ENCODE measurements at places on chromosomes 3 and 15.

- no peak for DNase-seq
Observed at GRCh38 chr15:22959321-22960101, 20.7 kb downstream of the CYFIP1 start.

DNA sequence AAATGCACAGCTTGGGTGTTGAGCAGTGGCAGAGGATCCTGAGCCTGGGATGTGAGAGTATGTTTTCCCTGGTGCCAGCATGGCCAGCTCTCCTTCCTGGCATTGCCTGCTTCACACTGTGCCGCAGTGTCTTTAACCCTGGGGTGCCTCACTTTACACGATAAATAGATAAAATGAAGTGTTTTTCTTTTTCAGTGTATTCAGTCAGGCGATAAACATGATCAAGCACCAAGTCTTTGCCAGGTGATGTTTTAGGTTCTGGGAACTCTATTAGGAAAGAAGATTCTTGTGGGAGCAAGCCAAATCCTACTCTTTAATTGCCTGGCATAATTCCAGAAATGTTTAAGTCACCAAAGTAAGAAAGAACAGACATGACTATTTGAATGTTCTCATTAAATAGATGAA is 14.0 kb downstream of the ABHD6 start:
- no peak for DNase-seq

DNA sequence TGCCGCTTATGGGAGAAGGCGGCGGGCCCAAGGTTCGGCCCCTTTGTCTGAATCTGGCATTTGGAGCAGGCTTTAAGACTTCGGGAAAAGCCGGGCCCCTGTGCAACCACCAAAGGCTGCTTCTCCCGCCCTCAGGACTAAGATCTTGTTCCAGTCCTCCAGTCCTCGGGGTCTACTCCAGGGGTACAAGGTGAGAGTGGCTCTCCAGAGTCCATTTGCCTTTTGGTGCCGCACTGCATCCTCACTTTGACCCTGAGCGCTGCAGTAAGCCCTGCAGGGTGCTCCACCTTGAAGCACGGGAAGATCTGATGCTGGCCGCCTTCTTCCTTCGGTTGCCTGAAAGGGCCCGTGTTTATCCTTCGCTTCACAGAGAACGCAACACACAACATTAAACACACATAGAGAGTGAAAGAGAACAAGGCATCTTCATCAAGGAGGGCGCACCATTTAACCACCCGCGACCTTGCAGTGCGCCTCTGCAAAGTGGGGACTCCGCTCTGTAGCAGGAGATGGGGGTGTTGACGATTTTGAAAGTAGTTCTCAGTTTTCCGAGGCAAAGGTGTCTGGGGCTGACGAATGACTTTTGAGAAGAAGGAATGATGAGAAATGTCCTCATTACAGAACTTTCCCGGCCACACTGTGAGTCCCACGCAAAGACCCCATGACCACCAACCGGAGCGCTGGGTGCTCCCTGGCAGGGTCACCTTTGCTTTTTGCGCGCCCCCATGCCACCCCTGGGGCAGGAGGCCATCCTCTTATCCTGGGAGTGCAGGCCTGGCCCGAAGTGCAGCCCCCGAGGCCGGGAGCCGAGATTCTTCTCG is 1.0 kb downstream of the PIGZ start:
- no peak for DNase-seq

DNA sequence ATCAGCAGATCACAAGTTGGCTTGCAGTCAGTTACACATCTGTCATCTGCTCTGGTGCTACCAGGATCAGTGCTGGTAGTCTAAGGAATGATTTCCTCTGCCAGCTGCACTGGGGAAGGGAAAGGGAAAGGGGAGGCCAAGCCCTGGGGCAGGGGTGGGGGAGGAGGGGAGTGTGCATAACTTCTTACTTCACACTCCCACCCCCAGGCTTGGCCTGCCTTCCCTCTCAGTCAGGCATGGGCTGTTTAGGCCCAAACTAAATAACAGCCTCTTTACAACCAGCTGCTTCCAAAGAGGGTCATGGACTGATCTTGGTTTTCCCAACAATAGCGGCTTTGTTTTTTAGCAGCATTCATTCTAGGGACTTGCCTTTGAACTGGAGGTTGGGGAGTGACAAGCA is 86.1 kb upstream of the PSMD6 start:
- no peak for DNase-seq

GRCh38 chr3:47578691-47579632 is at the start of gene CSPG5:
Gene CSPG5 (minus strand): TSS chr3:47578865. CDS start chr3:47578693, 172 bp downstream.
- DNase-seq, result no peak

DNA sequence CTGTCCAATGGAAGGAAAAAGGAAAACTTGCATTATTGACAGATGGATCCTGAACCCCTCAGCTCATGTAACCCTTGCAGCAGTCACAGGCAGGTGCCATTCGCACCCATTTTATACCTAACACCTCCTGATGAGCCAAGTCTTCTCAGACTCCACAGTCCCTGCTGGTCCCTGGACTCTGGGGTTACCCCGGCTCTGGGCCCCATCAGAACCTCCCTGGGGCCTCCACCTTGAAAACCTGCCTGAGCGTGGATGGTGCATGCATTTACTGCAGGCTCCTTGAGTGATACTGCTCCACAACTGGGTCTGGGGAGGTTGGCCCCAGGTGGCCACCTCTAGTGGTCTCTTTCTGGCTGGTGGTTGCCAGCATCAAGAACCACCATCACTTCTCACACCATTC is 15.9 kb upstream of the DOCK3 start:
- no peak for DNase-seq

DNA sequence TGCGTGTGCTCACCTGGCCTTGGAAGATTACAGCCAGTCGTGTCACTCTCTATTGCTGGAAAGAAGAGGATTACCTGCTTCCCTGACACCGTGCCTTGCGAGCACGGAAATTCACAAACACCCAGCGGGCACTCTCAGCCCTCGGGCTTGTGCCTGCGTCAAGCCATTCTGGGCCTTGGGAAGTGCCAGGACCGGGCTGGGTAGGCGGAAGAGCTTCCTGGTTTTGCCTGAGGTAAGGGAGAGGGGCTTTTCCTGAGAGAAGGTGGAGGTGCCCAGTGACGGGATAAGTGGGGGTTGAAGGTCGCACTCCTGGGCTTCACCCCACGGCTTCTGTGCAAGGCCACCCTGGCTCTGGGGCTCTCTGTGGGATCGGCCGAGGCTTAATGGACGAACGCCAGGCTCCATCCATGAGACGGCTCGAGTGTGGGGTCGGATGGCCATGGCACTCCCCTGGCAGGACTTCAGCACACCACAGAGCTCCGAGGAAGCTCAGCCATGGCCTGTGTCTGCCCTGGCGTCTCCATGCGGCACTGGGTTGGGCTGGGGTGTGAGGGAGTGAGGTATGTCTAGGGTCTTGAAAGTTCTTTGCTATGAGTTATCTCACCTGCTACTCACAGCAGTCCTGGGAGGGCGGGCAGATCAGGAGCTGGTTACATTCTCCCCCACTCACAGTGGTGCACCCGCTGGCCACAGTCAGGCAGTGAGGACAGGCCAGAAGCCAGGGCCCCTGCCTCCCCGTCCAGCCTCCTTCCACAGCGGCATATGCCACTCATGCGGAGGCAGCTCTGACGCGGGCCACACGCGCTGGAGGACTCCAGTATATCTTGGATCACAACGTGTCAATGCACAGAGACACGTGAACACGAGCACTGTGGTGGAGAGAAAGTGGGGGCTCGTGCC is 209.0 kb downstream of the XXYLT1 start:
- DNase-seq, result no peak

DNA sequence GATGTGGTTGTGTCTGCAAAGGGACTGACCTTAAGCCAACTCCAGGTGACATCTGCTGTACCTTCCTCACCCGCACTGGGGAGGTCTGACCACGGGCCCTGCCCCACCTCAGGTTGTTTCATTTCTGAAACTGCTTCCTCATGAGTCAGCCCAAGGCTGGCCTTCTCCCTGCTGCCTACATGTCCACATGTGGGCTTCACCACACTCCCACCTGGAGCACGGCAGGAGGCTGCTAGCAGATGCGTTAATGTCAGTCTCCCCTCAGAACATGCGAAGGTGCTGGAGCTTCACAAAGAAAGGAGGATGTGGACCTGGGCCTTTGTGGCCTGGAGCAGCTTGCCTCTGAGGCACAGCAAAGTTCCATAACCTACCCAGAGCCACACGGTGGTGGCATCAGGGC is 69.4 kb upstream of the PLXNA1 start:
- no peak for DNase-seq
